Endodermal cell (in vitro differentiated cells): ENCODE measurements at places on chromosomes 7 and 10.

DNA sequence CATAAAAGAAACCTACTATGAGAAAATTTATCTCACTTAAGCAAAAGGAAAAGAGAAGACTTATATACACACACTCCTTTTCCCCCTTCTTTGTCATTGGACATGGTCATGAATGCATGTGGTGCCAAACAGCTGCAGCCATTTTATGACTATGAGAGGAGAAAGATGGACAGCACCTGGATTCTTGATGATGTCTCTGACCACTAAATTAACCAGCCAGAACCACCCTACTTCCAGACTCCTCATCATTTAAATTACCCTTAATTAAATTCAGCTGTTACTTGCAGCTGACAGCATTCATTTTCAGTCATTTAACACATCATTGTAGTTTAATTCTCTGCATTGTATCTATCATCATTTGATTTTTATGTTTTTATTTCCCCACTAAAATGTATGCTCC is 379.0 kb upstream of the HPS1 start:
- no peak for DNase-seq

GRCh38 chr10:112834751-112835181 is 115.3 kb upstream of the TCF7L2 start:
- DNase-seq, result no peak

- no peak for DNase-seq
These were observed 183.7 kb upstream of the FEZF1 start for GRCh38 chr7:122488241-122488640.

- DNase-seq, result no peak
These were observed 21.5 kb upstream of the NPVF start for GRCh38 chr7:25249772-25250171.

- no peak for DNase-seq
These were observed 91.4 kb downstream of the FAM107B start for GRCh38 chr10:14683256-14683655.

- DNase-seq, result no peak
These were observed 23.6 kb downstream of the FAM3C start for GRCh38 chr7:121372376-121373010.

GRCh38 chr7:3957472-3958108 is 656.5 kb downstream of the SDK1 start:
- DNase-seq, result no peak

DNA sequence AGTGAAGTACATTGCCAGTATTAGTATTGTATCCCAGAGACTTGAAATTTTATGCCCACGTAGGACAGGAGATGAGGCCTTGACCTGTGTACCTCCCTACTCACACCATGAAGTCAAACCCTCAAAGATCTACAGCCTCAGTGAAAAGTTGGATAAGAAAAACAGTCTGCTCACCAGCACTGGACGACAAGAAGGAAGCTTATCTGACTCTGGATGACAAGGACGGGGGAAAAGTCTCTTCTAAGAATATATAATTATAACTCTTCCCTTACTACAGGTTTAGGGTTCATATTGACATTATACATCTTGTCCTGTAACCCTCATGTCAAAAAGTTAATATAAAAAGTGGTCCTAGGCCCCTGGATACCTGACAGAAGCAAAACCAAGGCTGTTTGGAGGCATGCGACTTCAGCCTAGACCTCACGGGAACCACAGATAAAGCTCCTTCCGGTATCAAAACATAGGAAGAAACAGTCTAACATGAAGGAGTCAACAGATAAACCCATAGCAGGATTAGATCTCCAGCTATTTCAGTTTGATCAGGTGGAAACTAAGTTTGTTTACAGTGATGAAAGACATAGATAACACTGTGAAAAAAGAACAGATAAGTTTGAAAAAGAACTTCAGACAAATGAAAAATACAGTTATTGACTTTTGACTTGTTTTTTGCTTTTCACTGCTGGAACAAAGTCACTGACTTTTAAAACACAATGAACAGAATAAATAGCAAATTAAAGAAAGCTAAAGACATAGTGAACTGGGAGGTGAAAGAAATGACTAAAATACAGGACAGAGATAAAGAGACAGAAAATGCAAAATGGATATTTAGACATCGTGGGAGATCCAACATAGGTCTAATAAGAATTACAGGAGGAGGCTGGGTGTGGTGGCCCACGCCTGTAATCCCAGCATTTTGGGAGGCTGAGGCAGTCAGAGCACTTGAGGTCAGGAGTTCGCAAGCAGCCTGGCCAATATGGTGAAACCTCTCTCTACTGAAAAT is 145.9 kb downstream of the PHTF2 start:
- DNase-seq, result no peak

DNA sequence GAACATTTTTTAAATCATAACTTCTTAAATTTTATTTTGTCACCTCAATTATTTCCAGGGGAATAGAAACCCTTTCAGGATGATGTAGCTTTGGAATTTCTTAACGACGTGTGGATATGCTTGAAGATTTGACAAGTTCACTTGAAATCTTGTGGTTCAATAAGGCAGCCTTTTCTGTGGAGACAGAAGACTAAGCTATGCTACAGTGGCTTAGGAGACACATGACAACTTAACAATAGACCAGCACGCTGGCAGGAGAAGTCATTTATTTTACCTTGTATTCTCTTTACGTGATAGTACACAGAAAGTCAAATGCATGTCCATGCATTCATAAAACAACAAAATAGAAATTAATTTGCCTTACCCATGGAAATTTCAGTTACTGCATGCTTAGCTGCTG is 181.6 kb downstream of the GRM3 start:
- DNase-seq, result no peak

- DNase-seq, result no peak
These were observed 40.9 kb downstream of the SMURF1 start for GRCh38 chr7:99102809-99103690.

GRCh38 chr7:110418659-110419280 is 672.2 kb upstream of the LRRN3 start:
- DNase-seq, result no peak
